ENCODE measurements at places on chromosomes 16 and 17. TPM values are rescaled to one million over a fixed set of nuclear protein-coding genes. Genes with fewer than 3 reads are reported as not detected.

CIAO3 gene
- 31.2 TPM for total RNA-seq

DNA sequence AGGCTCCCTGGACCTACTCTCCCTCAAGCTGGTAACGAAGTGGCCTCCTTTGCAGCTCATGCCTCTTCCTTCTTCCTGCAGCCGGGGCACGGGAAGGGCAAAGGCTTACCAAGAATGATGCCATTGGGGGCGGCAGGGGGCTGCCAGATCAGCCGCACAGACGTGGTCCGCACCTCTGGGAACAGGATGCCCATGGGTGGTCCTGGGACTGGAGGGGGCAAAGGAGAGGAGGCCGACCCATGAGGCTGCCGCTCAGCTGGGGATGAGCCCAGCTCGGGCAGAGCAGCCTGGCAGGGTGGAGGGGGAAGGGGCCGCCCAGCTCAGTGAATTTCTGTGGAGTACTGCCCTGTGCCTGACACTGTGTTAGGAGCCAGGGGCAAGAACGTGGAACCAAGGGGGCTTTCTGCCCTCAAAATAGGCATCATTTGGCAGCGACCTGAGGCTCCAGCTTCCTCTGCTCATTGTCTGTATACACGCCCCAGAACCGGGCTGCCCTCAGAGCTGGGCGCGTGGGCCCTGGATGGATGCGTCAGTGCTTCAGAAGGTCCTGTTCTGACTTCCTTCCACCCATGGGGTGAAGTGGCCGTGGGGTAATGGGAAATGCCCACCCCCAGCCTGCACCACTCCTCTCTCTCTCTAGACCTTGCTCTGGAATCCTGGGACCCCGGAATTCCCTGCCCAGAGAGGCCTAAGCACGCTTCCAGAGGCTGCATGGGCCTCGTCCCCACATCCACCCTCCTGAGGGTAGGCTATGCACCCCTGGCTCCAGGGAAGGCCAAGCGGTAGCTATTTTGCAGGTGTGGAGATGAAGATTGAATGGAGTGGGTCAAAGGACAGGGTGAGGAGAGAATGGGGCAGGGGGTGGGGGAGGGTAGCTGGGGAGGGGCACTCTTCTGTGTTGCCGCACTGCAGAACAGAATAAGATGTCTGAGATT is 79.8 kb upstream of the CDC42EP4 start:
- DNase-seq, result no peak

- peak; percentile 16 for DNase-seq
Measured at GRCh38 chr17:59561042-59561441, 4.4 kb upstream of the DHX40 start.

CCT6B gene
- 0.78 TPM for total RNA-seq

GRCh38 chr17:81394921-81395599 is at the start of gene BAHCC1:
Gene BAHCC1, plus strand, starts transcription at chr17:81395457. Its CDS starts 4,283 bp downstream, at chr17:81399740.
- peak; percentile 100 for DNase-seq

GRCh38 chr16:88831838-88832237 is 20.1 kb upstream of the APRT start:
- no peak for DNase-seq
